ENCODE measurements at places on chromosomes 11 and 22.

GRCh38 chr11:66881927-66882452 lies 25.1 kb downstream of the LRFN4 start:
- DNase-seq, result no peak

DNA sequence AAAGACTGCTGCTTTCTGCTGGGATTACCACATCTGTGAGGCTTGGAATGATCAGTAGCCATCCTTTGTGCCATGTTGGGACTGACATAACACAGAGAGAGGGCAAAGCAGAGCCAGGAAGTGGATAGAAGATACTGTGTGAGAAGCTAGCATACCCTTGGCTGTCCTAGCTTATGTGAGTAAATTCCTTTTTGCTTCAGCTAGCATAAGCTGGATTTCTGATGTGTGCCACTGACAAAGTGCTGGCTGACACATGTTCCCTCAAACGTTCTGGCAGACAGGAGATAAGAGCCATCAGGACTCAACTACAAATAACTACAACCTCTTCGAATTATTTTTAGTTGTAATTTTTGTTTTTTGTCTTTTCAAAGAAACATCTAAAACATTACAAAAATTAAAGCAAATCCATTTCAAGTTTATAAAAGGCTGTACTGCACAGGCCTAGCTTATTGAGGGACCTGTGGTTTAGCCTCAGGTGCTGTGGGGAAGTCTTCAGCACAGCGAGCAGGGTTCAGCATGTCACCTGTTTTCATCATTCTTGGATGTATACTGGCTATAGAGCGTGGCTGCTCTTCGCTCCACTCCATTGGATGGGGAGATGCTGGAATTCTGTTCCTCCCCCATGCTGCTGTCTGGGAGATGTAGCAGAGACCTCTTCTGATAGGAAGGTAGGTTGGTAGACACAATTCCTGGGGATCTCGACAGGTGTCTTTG lies 120.9 kb downstream of the SWAP70 start:
- DNase-seq, result no peak

DNA sequence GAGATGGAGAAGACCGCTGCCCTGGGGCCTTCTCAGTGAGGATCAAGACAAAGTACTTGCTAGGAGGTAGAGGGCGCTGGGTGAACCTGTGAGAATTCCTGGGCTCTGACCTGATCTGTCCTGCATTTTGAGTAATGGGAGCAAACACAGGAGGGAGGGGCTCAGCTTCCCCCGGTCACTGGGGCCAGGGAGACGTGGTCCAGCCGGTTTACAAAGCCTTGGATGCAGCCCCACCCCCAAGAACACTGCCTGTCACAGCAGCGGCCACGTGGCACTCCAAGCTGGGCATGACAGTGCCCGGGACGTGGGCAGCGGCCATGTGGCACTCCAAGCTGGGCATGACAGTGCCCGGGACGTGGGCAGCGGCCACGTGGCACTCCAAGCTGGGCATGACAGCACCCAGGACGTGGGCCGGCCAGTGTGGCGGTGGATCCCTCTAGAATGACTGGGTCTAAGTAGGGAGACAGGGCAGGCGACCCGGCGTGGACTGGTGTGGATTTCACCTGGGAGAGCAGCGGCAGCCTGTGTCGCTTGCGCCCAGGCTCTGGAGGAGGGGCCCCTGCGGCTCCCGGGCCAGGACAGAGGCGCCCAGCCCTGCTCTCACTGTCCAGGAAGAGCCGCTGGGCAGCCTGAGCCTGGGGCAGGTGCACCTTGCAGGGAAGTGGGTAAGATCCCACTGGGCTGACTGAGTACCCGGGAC lies 2.5 kb upstream of the TTLL8 start:
- no peak for DNase-seq

DNA sequence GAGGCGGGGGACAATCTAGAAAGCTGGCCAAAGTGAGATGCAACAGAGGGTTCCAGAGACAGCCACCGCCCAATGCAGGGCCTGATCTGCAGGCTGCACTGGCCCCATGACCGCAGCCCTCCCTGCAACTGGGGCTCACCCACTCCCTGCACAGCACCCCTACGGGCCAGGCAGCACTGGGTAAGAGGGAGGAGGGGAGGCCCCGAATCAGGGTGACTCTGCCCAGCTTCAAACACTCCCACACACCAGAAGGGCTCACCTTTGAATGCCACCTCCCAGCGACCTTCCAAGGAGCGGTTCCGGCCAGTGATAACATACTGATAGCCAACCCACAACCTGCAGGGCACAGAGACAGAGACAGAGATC lies 59.3 kb downstream of the DGCR2 start:
- DNase-seq, result no peak

DNA sequence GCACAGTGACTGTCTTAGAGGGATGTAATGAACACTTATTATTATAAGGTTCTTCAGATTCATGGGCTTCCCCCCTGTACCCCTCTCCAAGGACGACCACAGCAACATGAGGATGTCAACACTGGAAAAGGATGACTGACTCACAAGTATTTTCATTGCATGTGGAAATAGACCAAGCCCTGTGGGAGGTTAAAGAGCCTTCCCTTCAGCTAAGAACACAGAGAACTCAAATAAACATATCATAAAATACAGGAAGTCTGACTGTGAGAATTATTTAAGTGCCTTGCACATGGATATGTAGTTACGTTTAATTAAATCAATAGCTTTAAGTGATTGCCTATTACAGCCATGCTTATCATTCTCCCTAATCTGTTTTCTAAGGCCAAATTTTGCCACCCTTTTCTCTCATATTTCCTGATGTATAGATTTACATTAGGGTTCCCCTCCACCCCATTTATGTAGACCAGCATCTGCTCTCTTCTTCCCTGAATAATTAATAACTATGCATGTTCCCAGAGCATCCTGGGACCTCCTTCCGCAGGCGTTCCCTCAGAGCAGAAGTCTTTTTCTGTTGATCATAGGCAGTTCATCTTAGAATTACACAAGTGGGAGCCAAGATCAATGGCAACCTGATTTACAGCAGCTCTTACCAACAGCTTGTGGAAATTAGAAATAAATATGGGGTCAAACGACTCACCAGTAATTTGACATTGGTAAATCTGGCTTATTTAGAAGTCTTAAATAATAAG lies 226.9 kb downstream of the OPCML start:
- DNase-seq, result no peak

GRCh38 chr22:37162221-37163095 lies 12.7 kb upstream of the IL2RB start:
- DNase-seq, result peak; percentile 89

DNA sequence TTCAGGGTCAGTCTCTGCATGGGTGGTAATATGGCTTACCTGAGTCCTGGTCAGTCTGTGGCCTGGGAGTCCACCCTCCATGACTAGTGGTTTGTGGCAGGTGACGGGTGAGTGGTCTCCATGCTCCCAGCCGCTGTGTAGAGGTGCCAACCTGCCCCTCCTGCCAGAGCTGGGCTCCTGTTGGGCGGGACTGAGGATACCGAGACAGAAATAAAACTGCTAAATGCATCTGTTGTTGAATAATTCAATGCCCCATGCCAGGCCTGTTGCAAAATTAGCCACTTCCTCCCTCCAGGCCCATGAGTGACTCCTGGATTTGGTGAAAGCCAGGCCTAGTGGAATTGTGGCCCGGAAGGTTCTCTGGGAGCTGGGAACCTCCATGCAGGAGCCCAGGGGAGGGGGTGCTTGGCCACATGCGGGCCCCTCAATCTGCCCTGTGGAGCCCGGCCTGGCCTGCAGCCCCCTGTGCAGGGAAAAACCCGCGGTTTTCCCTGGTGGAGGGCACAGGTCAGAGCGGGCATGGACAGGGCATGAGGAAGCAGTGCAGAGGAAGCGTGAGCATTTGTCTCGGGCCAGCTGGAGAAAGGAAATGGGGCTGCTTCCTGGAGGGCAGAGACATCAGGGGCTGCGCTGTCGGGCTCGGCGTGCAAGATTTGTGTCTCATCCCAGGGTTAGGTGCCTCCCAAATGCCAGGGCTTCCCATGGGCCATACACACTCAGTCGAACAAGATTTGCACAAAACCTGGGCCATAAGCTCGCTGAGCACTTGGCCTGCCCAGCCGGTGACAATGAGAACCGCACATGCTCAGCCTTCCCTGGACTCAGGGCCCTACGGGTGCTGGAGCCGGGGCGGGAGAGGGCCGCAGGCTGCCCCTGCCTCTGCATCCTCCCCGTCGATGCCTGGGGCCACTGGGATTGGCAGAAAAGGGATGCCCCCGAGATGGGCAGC lies 66.9 kb downstream of the KCNQ1 start:
- DNase-seq, result no peak

DNA sequence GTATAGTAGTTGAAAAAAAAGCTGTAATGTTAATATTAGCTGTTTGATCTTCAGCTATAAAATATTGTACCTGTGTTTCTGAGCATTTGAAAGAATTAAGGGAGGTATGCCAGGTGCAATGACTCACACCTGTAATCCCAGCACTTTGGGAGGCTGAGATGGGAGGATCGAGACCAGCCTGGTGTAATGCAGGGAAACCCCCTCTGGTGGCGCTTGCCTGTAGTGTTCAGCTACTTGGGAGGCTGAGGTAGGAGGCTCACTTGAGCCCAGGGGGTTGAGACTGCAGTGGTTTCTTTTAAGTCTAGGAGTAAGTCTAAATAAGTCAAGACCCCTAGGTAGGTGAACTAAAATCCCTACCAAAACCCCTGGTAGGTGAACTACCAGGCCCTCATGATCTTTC lies 37.1 kb downstream of the TAF1D start:
- no peak for DNase-seq

DNA sequence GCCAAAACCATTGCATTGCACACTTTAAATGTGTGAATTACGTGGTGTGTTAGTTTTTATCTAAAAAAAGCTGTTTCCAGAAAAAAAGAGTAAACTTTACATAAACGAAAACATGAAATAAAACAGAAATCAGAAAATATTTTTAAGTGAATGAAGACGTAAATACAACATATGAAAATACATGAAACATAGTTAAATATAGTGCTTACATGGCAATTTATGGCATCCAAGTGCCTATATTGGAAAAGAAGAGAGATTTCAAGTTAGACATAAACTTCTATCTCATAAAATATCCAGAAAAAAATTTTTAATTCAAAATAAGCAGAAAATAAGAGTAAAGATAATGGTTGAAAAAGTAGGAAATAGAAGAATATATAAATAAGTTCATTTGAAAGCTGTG lies 11.9 kb upstream of the OR8D2 start:
- no peak for DNase-seq

- DNase-seq, result no peak
Measured at GRCh38 chr11:24122291-24122690, 374.6 kb upstream of the LUZP2 start.

DNA sequence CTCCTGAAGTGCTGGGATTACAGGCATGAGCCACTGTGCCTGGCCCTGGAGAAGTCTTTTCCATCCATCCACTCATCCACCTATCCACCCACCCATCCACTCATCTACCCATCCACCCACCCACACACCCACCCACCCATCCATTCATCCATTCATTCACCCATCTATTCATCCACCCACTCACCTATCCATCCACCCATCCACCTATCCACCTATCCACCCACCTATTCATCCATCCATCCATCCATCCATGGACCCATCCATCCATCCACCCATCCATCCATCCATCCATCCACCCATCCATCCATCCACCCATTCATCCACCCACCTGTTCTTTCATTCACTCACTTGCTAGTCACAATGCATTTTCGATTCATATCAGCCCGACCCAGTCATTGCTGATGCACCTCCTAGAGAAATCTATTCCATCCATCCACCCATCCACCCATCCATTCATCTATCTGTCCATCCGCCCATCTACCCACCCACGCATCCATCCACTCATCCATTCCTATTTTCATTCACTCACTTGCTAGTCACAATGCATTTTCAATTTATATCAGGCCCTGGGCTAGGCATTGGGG lies 17.7 kb upstream of the SUN2 start:
- DNase-seq, result no peak

- no peak for DNase-seq
Measured at GRCh38 chr22:46131151-46131587, 19.2 kb upstream of the PPARA start.

DNA sequence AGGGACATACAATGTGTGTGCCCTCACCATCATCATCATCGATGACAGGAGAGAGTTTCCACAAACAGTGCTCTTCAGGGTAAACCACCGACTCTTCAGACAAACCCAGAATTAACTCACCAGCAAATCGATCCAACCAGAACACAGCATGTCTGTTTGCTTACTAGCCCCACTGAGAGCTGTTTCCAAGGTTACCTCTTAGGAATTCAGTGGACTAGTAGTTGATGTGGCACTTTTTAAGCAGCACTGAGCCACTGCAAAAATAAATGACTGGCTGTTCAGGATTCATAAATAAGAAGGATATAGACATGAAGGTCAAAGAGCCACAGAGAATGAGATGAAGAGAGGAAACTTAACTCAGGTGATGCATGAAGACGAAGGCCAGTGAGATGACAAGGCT lies 83.1 kb downstream of the PARVA start:
- no peak for DNase-seq

DNA sequence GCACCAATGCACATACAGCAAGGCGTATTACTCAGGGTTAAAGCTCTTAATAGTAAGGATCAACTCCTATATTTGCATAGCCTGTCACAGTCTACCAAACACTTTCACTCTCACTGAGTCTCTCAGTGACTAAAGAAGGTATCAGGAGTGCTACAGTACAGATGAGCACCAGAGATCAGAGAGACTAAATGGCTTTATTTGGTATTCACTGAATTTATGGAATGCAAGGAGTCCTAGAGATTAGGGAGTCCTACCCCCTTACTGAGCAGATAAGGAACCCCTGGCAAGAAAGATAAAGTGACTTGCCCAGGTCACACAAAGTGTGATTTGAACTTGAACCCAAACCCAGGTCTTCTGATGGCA lies 396.4 kb upstream of the CCDC90B start:
- peak; percentile 22 for DNase-seq

DNA sequence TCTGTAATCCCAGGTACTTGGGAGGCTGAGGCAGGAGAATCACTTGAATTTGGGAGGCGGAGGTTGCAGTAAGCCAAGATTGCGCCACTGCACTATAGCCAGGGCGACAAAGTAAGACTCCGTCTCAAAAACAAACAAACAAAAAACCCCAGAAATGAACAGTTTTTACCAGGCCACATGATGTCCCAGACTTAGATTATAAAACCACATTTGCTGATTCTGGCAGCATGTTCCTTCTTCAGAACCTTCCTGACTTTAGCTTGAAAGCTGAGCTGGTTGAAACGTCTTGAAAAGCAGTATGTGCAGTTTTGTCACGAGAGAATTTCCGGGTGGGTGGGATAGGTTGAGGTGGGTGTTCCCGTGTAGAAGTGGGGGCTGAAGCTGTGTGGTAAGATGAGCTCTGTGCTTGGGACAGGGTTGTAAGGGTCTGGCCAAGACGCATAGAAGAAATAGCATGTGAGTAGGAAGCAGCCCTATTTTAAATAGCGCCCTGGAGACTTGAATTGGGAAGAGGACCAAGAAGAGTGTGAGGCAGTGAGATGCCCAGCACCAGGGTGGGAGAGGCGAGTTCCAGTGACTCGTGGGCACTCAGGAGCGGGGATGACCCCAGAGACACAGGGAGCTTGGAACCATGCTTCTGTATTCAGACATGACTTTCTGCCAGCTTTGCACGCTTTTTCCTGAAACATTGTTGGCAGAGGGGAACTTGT lies 7.6 kb downstream of the AP2A2 start:
- DNase-seq, result no peak

All from MM.1S (cell line).